ENCODE measurements at places on chromosomes 1 and 21.

DNA sequence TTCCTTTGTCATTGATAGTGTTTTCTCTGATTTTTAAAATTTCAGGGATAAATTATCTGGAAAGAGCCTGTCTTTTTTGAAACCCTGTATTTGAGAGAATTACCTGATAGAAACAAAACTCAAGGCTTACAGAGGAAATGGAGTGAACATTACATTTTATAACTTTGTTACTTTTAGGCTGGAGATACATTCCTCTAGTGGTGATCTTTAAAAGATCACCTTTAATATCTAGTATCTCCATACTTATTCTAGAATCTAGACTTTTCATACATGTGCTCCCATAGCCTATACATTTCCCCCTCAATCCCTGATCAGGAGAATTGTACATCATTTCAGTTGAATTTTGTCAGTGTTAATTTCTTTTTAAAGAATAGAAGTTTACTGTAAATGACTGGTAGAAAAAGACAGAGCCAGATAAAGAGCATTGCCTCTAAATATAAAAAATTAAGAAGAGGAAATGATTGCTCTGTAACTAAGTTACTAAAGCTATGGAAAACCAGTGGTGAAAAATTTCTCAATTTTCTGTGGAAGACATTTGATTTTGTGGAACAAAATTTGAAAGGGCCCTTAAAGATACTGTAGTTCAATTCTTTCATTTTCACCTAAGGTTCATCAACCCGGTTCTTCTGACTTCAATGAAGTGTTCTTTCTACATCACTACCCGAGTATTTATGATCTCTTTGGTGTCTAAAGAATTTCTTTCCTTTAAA lies 33.7 kb downstream of the RASAL2 start:
- no peak for DNase-seq

DNA sequence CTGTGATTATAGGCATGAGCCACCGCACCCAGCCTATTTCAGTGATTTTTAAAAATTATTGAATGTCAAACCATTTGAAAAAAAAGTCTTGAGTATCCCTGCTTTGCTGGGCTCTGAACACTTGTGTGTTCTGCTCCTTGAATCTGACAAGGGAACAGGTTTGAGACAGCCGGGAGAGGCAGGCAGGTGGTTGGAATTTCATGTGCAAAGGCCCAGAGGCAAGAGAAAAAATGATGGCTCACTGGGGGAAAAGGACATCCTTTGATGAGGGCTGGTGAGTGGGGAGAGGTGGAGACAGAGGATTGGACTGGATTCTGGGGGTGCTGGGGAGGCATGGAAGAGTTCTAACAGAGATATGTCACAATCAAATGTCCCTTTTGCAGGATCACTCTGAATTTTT lies 13.1 kb upstream of the WASF2 start:
- DNase-seq, result no peak

DNA sequence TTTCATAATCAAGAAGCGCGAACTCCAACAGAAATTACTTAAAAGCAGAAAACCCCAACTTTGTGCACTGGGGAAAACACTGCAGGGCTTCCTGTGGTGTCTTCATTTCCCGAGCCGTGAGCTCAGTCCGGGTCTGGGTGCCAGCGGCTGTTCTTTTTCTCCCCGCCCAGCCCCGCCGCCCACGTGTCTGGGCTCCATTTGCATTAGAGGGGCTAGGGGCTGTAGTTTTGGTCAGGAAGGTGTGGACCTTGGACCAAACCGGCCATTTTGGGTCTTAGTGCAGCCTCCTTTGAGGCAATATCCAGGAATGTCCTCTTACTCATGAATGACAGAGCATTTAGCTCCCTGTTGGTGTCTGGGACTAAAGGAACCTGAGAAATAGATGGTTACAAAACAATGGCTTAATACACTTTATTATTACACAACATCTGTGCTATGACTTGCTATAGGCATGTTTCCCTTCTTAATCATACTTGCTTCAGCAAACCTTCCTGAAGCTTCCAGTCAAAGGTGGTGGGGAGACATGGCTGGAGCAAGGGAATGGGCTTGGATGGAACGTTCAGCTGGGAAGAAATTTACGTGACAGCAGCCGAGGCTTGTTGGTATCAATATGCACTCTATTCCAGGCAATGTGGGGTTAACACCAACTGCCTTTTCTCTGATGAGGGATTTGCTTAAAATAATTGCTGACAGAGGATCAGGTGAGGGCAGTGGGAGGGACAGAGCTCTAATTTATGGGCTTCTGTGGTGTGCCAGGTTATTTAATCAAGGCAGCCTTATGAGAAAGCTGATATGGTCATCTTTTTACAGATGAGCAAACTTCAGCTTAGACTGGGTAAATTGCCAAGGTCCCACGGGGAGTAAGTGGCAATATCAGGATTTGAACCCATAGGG lies 1.1 kb downstream of the AGTRAP start:
- DNase-seq, result no peak

DNA sequence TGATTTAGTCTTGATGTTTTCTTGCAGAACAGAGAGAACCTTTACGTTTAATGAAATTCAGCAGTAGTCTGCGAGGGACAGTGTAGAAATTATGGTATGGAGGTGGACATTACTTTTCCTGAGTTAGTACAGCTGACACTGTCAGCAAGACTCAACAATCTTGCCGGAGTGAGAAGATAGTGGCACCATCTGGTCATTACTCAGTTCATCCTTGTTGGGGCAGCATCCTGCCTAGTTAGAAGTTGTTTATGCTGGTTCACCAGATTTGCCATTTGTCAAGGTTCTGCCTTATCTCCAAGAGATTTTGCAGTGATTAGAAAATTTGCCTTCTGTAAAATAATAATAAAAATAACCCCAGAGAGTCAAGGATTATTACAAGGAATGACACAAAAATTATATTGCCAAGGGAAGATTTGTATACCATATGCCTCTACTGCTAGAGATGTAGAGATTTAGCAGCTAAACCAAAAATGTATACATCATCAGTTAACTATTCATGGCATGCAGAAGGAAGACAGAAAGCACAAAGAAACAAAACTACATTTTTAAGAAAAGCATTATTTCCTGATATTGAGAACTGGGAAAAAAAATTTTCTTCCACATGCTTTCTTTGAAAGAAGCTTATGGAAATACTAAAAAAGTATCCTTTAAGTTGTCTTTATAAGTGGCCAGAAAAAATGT lies 1967.4 kb downstream of the NCAM2 start:
- no peak for DNase-seq

- DNase-seq, result no peak
Measured at GRCh38 chr1:182644886-182645285, 39.5 kb downstream of the RGS8 start.

DNA sequence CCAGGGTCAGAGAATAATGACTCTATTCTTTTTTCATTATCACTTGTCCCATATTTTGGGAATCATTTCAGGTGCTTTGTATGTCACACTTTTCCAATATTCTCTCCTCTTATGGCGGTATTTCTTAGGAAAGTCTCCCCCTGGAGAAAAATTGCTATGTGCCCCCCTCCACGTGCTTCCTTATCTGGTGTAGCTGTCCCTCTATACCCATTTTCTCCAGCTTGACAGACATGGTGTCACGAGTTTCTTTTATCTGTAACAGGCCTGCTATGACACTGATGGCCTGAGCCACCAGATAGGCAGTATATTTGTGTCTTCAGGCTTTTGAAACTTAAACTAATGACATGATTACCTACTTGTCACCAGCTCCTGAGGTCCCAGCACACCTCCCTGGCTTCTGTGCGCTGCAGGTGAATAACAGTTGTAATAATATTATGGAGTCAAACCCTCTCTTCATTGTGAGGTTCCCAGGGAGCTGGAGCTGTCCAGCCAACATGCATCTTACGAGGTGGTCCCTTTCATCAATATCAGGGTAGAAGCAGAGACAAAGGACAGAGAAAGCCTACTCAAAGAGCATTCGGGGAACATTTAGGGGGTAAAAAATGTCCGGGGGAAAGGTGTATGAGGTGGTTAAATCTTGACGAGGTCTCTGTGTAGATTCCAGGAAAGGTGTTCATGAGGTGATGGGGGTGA lies 71.2 kb upstream of the DUSP10 start:
- DNase-seq, result no peak

- no peak for DNase-seq
Measured at GRCh38 chr1:75471252-75471651, 139.7 kb downstream of the SLC44A5 start.

DNA sequence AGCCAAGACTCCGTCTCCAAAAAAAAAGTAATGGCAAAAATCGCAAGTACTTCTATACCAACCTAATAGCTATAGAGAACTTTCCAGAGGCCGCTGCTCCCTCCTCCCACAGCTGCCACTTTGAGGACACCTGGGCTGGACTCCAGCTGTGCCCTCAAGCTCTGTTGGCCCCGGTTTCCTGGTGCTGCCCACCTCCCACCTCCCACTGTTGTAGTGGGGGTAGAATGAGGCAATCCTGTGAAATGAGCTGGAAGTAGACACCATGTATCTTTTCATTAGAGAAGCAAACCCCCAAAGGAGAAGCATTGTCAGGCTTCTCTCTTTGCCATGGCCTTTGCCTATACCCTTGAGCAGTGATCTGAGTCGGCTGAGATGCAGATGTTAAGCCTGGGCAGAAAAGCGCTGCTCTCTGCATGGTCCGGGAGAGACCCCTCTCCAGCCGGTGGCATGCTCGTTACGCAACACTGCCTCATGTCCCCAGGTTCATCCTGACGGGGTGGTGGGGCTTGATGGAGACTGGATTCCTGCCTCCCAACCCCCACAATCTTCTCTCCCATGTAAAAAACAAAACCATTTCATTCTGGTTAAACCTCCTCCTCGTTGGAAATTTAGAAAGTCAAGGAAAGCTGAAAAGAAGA lies 39.7 kb downstream of the SIM2 start:
- no peak for DNase-seq

DNA sequence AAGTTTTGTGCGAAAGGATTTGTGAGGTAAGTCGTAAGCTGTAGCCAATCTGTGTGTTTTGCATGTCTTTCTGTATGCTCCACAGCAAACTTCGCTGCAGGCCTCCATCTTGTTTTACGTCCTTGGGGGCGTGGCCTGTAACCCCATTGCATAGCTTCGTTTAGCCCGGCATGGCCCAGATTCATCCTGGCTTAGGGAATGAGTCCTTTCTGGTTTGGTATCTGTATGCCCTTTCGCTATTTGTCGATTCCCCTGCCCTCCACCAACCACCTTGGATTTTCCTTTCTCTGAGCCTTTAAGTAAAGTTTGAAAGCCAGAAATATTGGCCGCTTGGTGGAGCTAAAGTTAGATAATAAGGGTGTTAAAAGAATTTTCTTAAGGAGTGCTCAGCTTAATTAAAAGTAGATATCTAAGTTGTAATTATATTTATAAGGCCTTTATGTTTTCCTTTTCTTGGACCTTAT lies 1.1 kb downstream of the THEM4 start:
- DNase-seq, result no peak

DNA sequence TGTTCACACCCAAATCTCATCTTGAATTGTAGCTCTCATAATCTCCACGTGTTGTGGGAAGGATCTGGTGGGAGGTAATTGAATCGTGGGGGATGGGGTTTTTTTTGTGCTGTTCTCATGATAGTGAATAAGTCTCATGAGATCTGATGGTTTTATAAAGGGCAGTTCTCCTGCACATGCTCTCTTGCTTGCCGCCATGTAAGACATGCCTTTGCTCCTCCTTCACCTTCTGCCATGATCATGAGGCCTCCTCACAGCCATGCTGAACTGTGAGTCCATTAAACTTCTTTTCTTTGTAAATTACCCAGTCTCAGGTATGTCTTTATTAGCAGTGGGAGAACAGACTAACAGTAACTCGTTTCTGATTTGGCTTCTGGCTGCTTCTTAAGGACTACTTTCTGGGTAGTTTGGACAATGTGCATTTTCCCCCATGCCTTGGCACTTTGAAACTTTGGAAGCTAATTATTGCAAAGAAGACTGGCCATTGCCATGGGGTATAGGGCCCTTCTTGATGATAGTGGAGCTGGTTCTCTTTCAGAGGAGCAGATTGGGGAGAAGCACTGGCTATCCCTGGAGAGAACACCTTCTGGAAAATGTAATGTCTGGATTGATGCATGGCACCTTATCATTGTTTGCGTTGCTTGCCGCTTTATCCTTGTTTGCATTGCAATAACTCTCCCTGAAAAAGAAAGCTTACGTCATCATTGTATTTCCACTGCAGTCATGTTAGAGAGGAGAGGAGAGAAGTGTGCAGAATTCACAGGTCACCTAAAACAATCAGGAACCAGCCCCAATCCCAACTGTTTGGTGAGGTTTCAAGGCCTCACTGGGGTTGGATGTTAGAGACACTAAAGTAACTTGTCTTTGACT lies 5.9 kb downstream of the CNIH3 start:
- DNase-seq, result no peak

DNA sequence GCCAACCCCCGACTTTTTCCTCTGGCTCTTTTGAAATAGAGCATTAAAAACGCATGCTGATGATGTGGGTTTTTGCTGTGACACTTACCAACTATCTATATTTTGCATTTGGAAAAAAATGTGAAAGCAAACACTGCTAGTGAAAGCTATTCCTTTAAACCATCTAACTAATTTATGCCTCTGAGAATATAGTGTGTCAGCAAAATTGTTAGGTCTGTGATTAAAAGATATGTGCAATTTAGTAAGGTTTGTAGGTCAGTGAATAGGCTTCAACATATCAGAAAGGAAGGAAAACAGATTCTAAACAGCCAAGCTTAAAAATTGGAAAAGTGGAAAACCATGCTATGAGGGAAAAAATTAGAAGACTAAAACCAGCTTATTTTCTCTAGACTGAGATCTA lies 1929.3 kb downstream of the NCAM2 start:
- DNase-seq, result no peak

DNA sequence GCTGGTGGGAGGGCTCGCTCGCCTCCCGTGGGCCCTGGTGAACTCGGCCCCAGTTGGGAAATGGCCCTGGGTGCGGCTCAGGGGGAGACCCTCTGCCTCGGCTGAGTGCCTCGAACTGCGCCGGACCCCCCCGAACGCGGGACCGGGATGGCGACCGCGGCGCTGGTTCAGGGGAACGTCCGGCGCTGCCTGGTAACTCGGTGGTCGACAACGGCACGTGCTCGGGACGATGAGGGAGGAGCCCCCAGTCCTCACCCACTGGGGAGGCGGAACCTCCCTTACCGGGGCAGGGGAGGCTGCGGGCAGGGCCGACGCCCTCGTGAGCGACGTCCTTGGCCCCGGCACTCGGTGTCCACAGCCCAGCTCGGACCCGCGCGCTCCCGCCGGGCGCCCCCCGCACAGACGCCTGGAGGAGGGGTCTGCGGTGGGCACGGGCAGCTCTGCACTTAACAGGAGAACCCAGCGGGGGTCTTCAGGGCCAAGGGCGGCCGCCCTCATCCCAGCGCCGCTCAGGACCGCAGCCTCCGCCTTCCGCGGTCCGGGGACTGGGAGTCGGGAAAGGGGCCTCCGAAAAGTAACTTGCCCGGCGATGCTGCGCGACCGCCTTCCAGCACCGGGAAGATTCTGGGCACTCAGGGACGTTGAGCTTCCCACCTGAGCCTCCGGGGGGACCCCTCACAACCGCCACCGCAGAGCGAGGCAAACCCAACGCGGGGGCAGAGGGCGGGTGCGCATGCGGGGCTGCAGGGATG lies 1.7 kb downstream of the HES4 start:
- DNase-seq, result no peak

- DNase-seq, result no peak
Measured at GRCh38 chr21:39000496-39000895, 182.8 kb downstream of the PSMG1 start.

DNA sequence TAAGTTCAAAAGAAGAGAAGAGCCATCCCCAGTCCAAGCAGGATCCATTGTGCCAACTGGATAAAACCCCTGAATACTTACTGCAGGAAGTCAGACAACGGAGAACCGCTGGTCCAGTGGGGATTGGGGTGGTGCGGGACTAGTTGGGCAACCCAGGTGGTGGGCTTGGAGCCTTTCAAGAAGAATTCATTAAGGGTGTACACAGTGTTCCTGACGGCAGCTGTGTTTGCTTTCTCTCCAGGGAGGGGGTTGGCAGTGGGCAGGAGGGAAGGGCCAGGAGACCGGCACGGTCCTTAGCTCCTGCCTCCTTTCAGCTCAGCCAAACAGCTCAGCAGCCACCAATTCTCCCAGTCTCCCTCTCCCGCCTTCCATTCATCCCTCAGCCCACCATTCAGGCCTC lies 7.1 kb upstream of the CDK18 start:
- no peak for DNase-seq
